Activated CD4-positive, alpha-beta memory T cell treated with anti-CD3 and anti-CD28 coated beads for 36 hours (primary cell): ENCODE measurements at places on chromosomes 1 and 21. TPM values are rescaled to one million over a fixed set of nuclear protein-coding genes. Genes with fewer than 3 reads are reported as not detected.

DNA sequence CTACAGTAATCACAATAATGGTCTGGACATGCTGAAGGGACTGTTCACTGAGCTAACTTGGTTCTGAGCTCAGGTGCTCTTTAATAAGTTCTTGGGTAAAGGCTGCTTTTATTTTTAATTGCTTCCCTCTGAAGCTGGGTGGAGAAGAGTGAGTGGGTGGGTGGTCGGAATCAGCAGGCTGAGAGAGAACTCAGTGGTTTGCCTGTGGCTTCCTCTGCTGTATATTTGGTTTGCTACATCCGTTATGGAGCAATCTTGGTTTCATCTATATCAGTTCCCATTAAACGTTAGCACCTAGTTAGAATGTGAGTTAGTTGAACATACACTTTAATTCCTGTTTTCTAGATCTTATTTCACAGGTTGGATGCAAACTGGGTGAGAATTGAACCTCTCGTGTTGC is 23.3 kb downstream of the CNIH4 start:
- peaks cover 81% of the 10 kb centered on the region for H3K4me1 ChIP-seq
- peak overlapping the region; percentile 56 for H3K27ac ChIP-seq
- DNase-seq, result peak; percentile 73

HTR1D gene
- not detected for total RNA-seq

RUNX3 gene
- 155 TPM for total RNA-seq

AMY1A gene
- total RNA-seq, result not detected

AJAP1 gene
- not detected for total RNA-seq

DNA sequence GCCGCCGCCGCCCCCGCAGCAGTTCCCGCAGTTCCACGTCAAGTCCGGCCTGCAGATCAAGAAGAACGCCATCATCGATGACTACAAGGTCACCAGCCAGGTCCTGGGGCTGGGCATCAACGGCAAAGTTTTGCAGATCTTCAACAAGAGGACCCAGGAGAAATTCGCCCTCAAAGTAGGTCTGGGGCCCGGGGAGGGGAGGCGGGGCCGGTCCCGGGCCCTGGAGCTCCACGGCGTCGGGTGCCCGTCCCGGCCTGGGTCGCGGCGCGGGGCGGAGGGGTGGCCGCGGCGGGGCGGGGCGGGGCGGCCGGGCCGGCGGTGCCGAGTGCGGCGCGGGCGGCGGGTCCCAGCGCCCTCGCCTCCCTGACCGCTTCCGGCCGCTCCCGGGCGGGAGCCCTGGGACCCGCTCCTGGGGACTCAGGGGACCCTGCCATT is 646 bp downstream of the MAPKAPK2 start:
- H3K27ac ChIP-seq, result peak overlapping the region; percentile 95
- peaks cover 57% of the 10 kb centered on the region for H3K4me1 ChIP-seq
- peaks cover 5% of the 10 kb centered on the region for H3K36me3 ChIP-seq

DNA sequence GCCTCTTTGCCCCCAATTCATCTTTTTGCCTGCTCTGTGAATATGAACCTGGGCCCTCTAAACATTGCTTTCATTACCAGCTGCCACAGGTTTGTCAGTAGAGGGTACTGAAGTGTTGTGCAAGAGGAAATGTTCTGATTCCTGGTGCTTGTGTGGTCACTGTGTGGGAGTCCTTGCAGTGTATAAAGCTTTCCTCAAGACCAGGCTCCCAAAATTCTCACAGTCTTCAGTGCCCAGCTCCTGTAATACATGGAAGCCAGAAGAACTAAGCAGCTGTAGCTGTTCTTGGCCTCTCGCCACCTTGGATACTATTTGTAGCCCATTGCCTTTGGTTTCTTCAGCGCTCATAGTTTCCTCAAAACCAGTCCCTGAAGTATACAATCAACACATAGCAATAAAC is 1046.2 kb downstream of the BRINP3 start:
- no peak for DNase-seq
- H3K4me3 ChIP-seq, result no peak overlapping the region
- no peak overlapping the region for H3K27ac ChIP-seq
- H3K36me3 ChIP-seq, result no peaks in the 10 kb centered on the region
- H3K27me3 ChIP-seq, result no peaks in the 10 kb centered on the region

DNA sequence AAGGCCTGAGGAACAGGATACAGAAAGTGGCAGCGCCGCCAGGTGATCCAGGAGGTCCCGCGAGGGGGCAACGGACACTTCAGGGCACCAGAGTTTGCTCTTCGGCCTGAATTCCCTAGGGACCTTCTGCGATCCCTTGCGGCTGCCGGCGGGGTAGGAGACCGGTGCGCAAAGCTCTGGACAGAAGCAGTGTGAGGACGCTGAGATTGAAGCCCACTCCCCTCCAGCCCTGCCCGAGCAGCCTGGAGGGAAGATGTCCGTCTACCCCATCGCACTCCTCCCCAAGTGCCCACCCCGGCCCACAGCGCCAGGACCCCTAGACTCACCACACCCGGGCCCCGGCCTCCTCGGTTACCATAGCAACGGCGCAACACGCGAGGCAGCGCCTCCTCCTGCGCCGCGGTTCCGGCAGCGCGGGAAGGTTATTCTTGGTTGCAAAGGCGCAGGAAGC is at the start of gene ANKRD45:
ANKRD45 (minus strand) TSS at position 361 of the 451 bp plus-strand sequence. CDS start 10,433 bp downstream, outside the sequence.
- H3K36me3 ChIP-seq, result no peaks in the 10 kb centered on the region
- H3K27me3 ChIP-seq, result peaks cover 31% of the 10 kb centered on the region
- DNase-seq, result peak; percentile 21
- peak within 1 kb of the TSS; percentile 26 for H3K4me3 ChIP-seq

PTPN22 gene
- 45.7 TPM for total RNA-seq

DNA sequence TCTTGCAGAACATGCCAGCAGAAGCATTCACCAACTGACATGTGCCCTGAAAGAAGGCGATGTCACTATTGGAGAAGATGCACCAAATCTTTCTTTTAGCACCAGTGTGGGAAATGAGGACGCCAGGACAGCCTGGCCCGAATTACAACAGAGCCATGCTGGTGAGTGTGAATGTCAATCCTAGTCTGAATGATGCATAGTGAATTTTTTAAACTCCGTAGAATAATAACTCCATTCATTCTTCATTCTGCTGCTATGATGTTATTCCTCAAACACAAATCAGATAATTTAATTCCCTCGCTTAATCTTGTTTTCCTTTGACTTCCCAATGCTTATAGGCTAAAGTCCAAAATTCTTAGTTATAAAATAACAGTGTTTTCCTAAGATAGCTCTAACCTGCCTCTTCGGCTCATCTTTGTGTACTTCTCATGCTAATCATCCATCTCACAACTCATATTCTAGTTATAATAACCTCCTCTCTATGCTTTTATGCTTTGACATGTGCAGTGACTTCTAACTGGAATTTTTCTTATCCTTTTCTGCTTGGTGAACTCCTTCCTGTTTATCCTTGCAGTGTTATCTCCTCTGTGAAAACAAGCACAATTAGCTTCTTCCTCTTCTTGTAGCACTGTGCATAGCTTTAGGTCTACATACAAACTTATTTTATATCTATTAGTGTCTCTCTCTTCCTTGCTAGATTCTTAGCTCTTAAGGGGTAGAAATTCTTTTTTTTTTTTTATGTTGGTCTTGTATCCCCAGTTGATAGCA is 14.4 kb downstream of the SDCCAG8 start:
- H3K36me3 ChIP-seq, result peaks cover 14% of the 10 kb centered on the region
- DNase-seq, result no peak
- H3K27ac ChIP-seq, result no peak overlapping the region
- H3K4me3 ChIP-seq, result no peak overlapping the region
- H3K4me1 ChIP-seq, result peaks cover 4% of the 10 kb centered on the region

- no peaks in the 10 kb centered on the region for H3K36me3 ChIP-seq
- H3K27me3 ChIP-seq, result no peaks in the 10 kb centered on the region
- no peak overlapping the region for H3K27ac ChIP-seq
- H3K4me3 ChIP-seq, result no peak overlapping the region
- no peaks in the 10 kb centered on the region for H3K4me1 ChIP-seq
These were observed 1337.8 kb downstream of the AMY1C start for GRCh38 chr1:105087506-105087905.

DNA sequence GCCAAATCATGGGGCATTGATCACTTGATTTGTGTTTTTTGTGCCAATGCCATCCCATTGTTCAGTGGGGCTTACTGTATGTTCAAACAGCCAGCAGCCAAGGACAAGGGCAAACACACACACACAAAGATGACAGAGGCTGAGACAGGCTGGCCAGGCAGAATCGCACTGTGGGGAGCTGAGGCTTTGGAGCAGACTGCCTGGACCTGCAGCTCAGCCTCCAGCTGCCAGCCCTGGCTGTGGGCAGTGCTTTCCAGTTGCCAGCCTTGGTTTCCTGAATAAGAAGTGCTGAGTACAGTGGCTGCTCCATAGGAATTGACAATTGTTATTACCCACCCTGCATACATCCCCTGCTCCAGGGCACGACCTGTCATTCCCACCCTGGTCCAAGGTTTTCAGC is 16.9 kb upstream of the PCP4 start:
- H3K27me3 ChIP-seq, result no peaks in the 10 kb centered on the region
- H3K27ac ChIP-seq, result no peak overlapping the region
- DNase-seq, result no peak
- no peaks in the 10 kb centered on the region for H3K4me1 ChIP-seq
- H3K36me3 ChIP-seq, result no peaks in the 10 kb centered on the region
- H3K4me3 ChIP-seq, result no peak overlapping the region

CR1 gene
- not detected for total RNA-seq

OR2T2 gene
- not detected for total RNA-seq

GRCh38 chr1:240414237-240414636 is 197.7 kb downstream of the GREM2 start:
- H3K27ac ChIP-seq, result no peak overlapping the region
- H3K36me3 ChIP-seq, result no peaks in the 10 kb centered on the region
- H3K27me3 ChIP-seq, result no peaks in the 10 kb centered on the region
- no peak overlapping the region for H3K4me3 ChIP-seq

GRCh38 chr21:37534431-37534830 is 167.9 kb downstream of the DYRK1A start:
- no peaks in the 10 kb centered on the region for H3K36me3 ChIP-seq
- H3K4me3 ChIP-seq, result no peak overlapping the region
- no peak for DNase-seq
- no peaks in the 10 kb centered on the region for H3K4me1 ChIP-seq
- H3K27me3 ChIP-seq, result peaks cover 44% of the 10 kb centered on the region
- H3K27ac ChIP-seq, result no peak overlapping the region

GRCh38 chr1:41281334-41281733 is 39.2 kb upstream of the SCMH1 start:
- no peaks in the 10 kb centered on the region for H3K4me1 ChIP-seq
- no peak for DNase-seq
- H3K36me3 ChIP-seq, result no peaks in the 10 kb centered on the region
- H3K27ac ChIP-seq, result no peak overlapping the region
- H3K27me3 ChIP-seq, result peaks cover 25% of the 10 kb centered on the region

BCL2L15 gene
- total RNA-seq, result 0.22 TPM

- H3K36me3 ChIP-seq, result no peaks in the 10 kb centered on the region
- no peaks in the 10 kb centered on the region for H3K27me3 ChIP-seq
- no peak overlapping the region for H3K27ac ChIP-seq
- no peak overlapping the region for H3K4me3 ChIP-seq
- no peaks in the 10 kb centered on the region for H3K4me1 ChIP-seq
These were observed 7.2 kb upstream of the C8B start for GRCh38 chr1:56972976-56973375.

FLG gene
- not detected for total RNA-seq

DNA sequence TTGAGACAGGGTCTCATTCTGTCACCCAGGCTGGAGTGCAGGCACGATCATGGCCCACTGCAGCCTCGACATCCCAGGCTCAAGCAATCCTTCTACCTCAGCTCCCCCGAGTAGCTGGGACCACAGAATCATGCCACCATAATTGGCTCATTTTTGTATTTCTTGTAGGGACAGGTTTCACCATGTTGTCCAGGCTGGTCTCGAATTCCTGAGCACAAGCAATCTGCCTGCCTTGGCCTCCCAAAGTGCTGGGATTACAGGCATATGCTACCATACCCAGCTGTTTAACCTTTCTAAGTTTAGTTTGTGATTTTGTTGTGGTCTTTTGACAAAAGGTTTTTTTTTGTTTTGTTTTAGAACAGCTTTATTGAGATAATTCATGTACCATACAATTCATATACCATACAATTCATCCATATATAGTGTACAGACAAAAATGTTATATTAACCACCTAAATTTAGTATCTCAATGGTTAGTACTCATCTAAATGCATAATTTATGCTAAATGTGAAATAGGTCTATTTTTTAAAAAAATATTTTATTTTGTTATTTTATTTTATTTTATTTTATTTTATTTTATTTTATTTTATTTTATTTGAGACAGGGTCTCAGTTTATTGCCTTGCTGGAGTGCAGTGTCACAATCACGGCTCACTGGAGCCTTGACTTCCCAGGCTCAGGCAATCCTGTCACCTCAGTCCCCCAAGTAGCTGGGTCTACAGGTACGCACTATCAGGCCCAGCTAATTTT is 8.9 kb downstream of the ZMPSTE24 start:
- peaks cover 45% of the 10 kb centered on the region for H3K36me3 ChIP-seq
- no peaks in the 10 kb centered on the region for H3K27me3 ChIP-seq
- H3K4me3 ChIP-seq, result no peak overlapping the region
- H3K27ac ChIP-seq, result no peak overlapping the region
- DNase-seq, result no peak

IFI44 gene
- total RNA-seq, result 60.1 TPM

DNA sequence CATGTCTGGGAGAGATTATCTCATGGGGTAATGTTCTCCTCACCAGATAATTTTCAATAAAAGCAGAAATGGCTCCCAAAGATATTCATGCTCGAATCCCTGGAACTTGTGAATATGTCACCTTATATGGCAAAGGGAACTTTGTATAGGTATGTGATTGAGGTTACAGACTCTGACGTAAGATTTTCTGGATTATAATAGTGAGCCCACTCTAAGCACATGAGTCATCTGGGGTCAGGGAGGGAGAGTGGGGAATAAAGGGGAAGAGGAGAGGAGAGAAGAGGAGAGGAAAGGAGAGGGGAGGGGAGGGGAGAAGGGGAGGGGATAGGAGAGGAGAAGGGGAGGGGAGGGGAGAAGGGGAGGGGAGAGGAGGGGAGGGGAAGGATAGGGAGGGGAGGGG is 1193.9 kb downstream of the PLA2G4A start:
- H3K4me1 ChIP-seq, result no peaks in the 10 kb centered on the region
- no peak overlapping the region for H3K27ac ChIP-seq
- H3K27me3 ChIP-seq, result no peaks in the 10 kb centered on the region
- DNase-seq, result no peak
- no peaks in the 10 kb centered on the region for H3K36me3 ChIP-seq
- no peak overlapping the region for H3K4me3 ChIP-seq

DNA sequence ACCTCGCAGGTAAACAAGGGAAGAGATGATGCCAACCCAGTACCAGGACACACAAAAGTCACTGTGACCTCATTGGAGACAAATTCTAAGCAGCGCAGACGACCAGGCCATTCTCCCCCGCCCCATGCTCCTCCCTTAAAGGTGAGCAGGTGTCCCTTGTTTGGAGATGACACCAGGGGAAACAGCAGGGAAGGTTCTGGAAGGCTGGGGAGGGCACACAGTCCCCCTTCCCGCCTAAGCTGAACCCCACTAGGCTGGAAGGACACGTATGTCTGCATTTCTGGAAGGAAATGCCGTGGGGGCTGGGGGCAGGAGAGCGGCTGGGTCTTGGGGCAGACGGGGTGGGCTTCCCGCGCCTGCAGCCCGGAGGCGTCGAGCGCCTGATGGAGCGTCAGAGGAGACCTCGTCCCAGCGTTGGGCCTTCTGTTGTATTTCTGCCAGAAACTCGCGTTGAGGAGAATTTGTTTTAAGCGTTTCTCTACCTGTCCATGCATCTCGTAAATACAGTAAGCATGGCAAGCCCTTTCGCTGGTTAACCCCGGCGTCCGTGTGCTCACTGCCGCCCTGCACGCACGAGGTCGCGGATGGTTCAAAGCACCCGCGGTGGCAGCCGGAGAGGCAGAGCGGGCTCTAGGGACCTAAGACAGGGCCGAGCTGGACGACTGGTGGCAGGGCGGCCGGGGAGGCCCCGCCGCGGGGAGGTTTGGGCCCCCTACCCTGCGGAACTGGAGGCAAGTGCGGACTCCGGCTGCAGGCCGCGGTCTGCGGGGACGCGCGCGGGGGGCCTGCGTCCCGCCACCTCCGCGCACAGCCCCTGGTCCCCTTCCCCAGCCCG is 1.2 kb upstream of the LHX4 start:
- H3K27me3 ChIP-seq, result peaks cover 69% of the 10 kb centered on the region
- peaks cover 12% of the 10 kb centered on the region for H3K4me1 ChIP-seq
- peak; percentile 38 for DNase-seq
- H3K36me3 ChIP-seq, result no peaks in the 10 kb centered on the region
